ENCODE measurements at places on chromosomes 2 and 18. TPM values are rescaled to one million over a fixed set of nuclear protein-coding genes. Genes with fewer than 3 reads are reported as not detected.

GRCh38 chr2:182650704-182651103 is 65.4 kb upstream of the DNAJC10 start:
- no peak for DNase-seq

- DNase-seq: no peak
Measured at GRCh38 chr2:194526121-194526520, 1130.9 kb upstream of the SLC39A10 start.

TRABD2A gene
- total RNA-seq: 0.68 TPM

GRCh38 chr2:222952204-222952603 is 91.4 kb downstream of the ACSL3 start:
- no peak for DNase-seq

STON1 gene
- total RNA-seq: 0.86 TPM

DNA sequence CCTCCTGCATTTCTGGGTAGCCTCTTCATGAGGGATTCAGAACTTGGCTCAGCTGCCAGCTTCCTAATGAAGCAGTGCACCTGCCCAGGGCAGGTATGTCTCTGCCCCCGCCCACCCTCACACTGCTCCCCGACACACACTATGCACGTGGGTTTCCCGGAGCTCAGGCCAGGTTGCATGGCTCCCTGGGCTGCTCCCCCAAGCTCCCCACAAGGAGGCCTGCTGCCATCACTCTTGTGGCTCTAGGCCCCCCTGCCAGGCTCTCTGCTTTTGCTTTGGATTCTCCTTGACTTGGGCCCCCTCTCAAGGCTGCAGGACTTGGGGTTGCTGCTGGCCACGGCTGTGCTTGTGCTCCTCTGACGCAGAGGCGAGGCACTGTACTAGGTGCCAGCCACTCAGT is 43.6 kb downstream of the ADD2 start:
- no peak for DNase-seq

ALLC gene
- total RNA-seq: not detected

UGT1A8 gene
- total RNA-seq: not detected

GRCh38 chr2:132669908-132670495 is at the start of gene LYPD1:
Gene LYPD1 (minus strand): TSS chr2:132670205. CDS start chr2:132669932, 273 bp downstream.
- peak; percentile 58 for DNase-seq

FOXD4L1 gene
- 0.92 TPM for total RNA-seq

DNA sequence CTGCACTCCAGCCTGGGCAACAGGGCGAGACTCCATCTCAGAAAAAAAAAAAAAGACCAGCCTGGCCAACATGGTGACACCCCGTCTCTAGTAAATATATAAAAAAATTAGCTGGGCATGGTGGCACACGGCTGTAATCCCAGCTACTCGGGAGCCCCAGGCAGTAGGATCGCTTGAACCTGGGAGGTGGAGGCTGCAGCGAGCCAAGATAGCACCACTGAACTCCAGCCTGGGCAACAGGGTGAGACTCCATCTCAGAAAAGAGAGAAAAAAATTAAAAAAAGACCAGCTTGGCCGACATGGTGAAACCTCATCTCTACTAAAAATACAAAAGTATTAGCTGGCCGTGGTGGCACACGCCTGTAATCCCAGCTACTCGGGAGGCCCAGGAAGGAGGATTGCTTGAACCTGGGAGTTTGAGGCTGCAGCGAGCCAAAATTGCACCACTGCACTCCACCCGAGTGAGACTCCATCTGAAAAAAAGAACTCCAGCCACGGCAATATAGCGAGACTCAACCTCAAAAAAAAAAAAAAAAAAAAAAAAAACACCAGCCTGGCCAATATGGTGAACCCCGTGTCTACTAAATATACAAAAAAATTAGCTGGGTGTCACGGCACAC is 346.1 kb upstream of the PLGLB2 start:
- DNase-seq: no peak

GRCh38 chr18:75923169-75923568 is 495.7 kb upstream of the SMIM21 start:
- peak; percentile 6 for DNase-seq

DNA sequence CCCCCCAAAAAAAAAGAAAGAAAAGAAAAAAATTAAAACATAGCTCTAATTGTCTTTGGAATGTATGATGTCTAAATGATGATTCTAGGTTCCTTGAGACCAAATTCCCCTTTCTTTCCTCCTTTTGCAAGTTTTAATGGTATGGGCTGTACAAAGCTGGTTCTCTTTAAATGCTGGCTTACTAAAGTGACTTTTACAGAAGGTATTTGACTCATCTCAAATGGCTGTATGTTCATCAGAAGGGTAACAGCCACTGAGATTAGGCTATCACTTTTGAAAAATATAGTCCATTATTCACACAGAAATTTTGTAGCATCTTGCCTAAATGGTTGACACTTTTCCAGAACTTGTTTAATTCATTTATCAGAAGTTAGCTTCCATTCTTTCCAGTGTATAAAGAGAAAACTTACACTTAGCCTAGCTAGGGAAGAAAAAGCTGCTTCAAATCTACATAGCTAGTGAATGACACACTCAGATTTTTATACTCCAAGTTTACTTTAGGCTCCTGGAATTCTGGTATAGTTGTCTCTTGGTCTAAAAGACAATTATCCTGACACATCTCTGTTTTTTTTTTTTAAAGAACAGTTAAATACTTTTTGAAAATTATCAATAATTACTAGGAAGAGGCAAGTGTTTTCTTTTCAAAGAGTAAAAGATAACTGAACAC is 622.6 kb downstream of the LRP1B start:
- DNase-seq: no peak

- no peak for DNase-seq
Measured at GRCh38 chr18:6843308-6843707, 113.8 kb downstream of the ARHGAP28 start.

- no peak for DNase-seq
Measured at GRCh38 chr2:241816431-241817121, 7.6 kb downstream of the NEU4 start.

DNA sequence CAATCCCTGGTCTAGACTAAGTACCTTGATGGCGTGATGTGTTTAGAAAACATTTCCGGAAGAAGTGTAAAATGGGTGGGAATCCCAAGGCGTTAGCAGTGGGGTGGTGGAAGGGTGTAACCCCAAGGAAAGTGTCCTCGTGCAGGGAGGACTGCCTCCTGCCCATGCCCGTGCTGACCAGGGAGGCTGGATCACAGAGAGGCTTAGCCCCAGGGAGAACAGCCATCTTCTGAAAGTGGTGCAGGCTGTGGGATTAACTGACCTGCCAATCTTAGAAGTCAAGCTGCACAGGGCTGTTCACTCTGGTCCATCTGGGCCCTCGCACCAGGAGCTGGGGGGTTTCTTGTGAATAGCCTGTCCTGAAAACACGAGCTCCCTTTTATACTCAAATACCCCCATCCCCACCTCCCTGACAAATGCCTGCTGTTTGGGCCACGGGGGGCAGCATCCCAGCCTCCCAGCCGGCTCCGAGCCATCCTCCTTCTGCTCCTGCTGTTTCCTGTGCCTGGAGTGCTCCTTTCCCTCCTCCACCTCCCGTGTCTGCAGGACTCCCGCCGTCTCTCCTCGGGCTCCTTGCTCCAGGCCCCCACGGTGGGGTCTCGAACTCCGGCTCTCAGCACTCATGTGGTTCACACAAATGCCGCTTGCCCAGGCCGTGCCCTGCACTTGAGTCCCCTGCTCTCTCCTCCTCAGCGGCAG is 52.1 kb upstream of the PXDN start:
- no peak for DNase-seq

GPR39 gene
- 24.1 TPM for total RNA-seq

- no peak for DNase-seq
Measured at GRCh38 chr2:187136646-187137045, 287.7 kb upstream of the ZSWIM2 start.

GAL3ST2 gene
- 0.27 TPM for total RNA-seq

- no peak for DNase-seq
Measured at GRCh38 chr2:26880910-26881435, 33.0 kb downstream of the DPYSL5 start.

AQP4 gene
- total RNA-seq: 1.3 TPM

DNA sequence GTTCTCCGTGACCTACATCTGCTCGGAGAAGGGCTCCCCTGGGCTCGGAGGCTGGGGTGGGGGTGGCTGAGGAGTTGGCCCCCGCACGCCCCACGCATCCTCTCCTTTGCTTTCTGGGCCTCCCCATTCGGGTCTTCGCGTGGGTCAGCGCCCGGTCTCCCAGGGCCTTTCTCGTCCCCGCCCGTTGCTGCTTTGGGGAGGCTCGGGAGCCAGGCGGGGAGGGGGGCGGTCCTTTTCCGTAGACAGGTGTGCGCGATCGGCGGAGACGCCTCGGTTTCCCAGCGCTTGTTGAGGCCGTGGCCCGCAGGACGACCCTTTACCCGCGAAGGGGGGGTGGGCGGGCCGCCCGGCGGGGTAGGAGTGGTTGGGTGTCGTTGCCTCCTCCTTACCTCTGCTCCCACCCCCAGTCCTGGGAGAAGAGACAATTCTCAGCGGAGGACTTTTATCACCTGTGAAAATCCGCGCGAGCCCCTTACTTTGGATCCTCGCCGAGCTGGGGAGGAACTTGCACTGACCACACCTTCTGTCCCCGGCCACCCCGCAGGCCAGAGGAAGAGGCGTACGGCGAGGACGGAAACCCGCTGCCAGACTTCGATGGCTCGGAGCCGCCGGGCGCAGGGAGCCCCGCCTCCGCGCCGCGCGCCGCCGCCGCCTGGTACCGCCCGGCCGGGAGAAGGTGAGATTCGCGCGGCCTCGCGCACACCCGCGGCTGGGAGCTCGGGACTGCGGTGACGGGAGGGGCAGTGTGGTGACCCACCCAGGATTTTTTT is 2.6 kb downstream of the ADCYAP1 start:
- no peak for DNase-seq

- DNase-seq: no peak
Measured at GRCh38 chr18:35110059-35110458, 68.8 kb downstream of the MAPRE2 start.

GRCh38 chr2:207258263-207258991 is 92.7 kb upstream of the KLF7 start:
- no peak for DNase-seq

All from Calu3 (cell line).